Activated CD8-positive, alpha-beta memory T cell treated with anti-CD3 and anti-CD28 coated beads for 24 hours (primary cell): ENCODE measurements at places on chromosomes 2 and 18.

GRCh38 chr2:67322353-67323001, 74.7 kb upstream of the ETAA1 start:
- no peak for DNase-seq

DNA sequence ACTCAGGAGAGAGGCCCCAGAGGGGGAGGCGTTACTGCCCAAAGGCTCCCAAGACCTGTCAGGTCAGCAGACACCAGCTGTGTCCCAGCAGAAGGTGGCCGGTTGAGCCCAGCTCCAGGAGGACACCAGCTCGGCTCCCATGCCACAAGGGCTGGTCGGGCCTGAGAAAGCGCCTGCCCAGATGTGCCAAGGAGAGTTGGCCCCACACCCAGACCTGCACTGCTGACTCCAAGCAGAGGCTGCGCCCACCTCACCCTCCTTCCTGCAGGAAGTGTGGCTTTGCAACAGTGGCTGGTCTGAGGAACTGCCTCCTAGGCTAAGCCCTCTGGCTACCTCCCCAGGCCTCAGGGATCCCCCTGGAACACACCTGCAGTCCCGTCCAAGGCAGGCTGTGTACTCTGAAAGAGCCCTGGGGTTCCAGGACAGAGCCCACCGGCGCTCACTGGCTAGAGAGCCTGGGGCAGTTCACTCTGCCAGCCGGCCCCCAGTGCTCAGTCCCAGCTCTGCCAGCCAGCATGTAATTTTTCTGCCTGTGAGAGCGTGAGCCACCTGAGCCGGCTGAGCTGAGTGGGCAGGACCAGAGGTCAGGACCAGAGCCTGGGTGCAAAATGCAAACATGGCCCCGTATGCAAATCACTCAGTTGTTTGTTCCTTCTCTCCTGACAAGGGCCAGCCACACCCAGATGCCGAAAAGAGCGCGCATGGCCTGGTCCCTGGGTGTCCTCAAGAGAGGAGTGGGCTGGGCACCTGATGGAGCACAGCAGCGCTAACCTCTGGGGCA, 36.9 kb upstream of the PTMA start:
- no peak for DNase-seq

GRCh38 chr2:62473246-62473827, 32.7 kb downstream of the TMEM17 start:
- no peak for DNase-seq

DNA sequence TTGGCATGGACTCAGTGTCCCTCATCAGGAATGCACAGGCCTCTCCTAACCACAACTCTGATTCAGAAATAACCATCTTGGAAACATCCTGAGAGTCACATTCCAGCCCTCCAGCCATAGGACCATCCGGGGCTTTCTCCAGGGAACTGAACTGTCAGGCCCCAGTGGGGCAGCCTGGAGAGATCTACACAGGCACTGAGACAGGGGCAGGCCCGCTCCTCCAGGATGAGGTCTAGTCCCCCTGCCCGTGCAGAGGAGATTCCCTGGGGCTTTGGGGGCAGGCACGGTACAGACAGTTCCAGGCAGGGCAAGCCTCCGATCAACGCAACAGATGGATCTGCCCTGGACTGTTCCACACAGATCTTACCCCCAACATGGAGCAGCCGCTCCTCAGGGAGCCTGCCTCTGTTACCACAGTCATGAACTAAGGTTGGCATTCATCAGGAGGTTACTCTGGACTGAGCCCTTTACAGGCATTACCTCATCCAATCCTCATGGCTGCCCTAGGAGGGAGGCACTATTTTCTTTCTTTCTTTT, 12.0 kb downstream of the KCNK3 start:
- DNase-seq: no peak

- DNase-seq: no peak
These were observed 467.5 kb downstream of the FBXO15 start for GRCh38 chr18:73679941-73680712.

GRCh38 chr2:112194482-112194881, 56.3 kb downstream of the FBLN7 start:
- DNase-seq: no peak

DNA sequence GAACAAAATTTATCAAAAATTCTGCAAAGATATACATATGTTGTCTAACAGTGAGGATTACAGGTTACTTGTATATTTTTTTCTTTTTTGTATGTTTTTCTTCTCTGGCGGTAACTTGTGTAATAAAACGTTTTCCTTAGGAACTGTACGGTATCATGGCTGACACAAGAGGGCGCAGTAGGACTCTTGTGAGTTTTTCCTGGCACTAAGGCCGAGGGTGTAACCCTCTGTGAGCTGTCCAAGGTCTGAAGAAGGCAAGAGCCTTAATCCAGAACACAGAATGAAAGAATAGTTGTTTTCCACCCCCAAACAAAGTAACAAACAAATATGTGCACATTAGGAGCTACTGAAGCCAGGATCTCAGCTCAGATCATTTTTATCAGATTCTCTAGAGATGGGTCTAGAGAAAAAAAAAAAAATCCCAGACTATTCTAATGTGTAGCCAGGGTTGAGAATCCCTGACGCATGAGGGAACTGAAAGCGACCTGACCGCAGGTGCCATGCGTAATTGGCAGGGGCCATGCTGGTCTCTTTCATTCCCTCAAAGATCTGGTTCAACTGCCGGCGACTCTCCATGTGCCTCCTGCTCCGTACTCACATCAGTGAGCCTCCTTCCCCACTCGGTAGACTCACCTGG, 27.0 kb downstream of the TMEM200C start:
- DNase-seq: no peak

- DNase-seq: no peak
These were observed 187.1 kb downstream of the ZNF407 start for GRCh38 chr18:74784752-74785151.

DNA sequence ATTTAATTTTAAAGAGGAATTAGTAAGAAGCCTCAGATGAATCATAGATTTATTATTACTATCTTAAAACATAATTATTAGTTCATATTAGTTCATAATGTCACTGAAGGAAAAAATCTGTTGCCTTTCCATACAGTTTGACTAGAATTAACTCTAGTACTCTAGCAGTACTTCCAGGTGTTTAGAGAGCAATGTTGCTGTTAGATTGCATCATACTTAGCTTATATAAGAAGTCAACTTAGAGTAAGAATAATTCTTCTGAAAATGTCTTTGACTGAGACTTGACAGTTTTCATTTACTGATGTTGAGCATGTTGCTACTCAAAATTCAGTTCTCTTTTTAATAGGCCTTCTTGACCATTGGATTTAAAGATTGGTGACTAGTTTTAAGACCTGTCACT, 4.7 kb downstream of the RAB3GAP1 start:
- DNase-seq: no peak

DNA sequence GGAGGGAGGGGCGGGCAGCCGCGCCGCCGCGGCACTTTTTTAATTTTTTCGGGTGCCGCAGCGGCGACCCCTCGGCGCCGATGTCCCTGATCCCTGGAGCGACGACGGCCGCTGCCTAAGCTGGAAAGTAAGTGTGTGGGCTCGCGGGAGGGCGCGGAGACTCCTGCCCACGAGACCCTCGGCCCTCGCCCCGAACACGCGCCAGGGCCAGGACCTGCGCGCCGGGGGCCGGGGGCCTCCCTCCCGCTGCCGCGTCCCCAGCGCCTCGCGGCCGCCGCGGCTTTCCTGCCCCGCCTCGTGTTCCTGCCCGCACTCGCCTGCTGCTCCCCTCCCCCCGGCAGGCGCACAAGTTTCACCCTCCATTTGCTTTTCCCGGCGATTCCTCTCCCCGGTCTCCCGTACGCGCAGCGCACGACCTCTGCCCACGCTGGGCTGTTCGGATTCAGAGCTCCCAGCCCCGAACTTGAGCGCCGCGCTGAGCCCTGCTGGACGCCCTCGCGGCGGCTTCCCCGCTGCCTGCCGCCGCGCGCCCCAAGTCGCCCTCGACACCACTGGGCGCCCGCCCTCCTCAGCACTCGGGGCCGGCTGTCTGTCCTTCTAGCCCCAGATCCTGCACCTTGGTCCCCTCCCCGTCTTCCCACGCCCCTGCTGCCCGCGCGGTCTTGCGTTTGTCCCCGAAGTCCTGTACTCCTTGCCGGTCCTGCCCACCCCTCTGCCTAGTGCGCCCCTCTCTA, 507 bp downstream of the PKP4 start:
- peak; percentile 83 for DNase-seq
